ENCODE measurements at places on chromosomes 6 and 20.

DNA sequence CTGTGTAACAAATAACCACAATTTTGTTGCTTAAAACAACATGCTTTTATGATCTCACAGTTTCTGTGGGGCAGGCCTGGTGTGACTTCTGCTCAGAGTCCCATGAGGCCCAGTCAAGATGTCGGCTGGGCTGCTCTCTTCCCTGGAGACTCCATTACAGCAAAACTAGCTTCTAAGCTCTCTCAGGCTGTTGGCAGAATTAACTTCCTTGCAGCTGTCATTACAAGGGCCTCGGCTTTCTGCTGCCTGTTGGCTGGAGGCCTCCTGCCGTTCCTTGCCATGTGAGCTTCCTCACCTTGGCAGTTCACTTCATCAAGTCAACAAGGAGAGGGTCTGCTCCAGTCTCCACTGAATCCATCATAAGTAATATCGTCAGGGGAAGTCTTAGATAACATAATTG, 659.2 kb downstream of the PRKN start:
- DNase-seq: no peak

- no peak for DNase-seq
Measured at GRCh38 chr6:103895136-103895535, 964.6 kb downstream of the HACE1 start.

DNA sequence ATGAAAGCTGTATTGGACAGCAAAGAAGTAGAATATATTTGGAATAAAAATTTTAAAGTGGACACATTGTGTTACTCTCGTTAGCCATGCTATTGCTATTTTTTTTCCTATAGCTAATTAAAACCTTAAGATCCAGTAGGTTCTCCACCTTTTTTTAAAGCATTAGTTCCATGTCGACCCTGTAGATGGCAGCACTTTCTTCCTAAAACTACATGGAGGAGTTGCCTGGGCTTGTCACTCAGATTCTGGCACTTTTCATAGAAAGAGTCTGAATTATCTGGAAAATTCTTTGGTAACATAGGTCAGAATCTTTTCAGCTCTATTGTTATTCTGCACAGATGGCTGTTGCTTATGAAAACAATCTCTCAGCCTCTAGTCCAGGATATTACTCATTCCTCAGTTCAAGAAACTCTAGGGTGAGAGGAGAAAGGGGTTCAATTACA, 42.0 kb upstream of the ESR1 start:
- DNase-seq: peak; percentile 73

DNA sequence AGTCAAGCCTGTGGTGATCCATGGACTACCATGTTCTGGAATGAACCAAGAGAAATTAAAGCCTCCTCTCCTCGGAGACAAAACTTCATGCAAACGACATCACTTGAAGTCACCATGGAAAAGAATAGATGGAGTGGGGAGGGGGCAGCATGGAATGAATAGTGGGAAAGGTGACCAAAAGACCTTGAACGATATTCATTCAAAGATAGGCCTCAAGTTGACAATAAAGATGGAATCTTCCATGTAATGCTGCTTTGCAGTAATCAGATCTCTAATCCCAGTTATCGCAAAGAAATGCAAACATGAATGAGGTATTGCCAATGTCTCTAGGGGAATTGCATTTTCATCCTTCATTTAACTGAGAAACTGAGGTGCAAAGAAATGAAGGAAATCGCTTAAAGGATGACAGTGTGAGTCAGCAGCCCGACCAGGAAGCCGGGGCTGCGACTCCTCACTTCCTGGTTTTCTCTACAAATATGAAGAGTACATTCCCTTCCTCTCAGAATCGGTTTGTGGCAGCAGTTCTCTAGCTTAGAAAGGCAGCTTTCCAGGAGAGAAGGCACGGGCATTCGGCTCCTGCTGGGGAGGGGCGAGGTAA, 65.6 kb upstream of the RREB1 start:
- DNase-seq: no peak

GRCh38 chr20:53447316-53447715, 146.3 kb downstream of the ZNF217 start:
- no peak for DNase-seq

DNA sequence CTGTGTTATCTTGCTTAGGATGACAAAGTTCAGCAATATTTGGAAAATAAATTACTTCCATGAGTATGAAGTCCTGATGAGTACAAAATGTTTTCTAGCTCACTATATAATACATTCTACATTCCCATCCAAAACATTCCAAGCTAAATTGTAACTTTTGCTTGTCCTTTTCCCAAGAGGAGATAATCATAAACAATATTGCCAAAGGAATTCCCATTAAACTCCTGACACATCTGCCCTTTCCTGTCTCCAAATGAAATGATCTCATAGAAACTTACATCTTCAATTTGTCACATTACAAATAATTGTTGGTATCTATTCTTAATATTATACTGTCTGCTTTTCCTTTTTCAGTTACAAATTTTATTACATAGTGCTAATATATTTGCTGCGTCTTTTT, 20.4 kb upstream of the SENP6 start:
- no peak for DNase-seq

- no peak for DNase-seq
Measured at GRCh38 chr6:28333599-28334018, 2.3 kb downstream of the ZSCAN31 start.

DNA sequence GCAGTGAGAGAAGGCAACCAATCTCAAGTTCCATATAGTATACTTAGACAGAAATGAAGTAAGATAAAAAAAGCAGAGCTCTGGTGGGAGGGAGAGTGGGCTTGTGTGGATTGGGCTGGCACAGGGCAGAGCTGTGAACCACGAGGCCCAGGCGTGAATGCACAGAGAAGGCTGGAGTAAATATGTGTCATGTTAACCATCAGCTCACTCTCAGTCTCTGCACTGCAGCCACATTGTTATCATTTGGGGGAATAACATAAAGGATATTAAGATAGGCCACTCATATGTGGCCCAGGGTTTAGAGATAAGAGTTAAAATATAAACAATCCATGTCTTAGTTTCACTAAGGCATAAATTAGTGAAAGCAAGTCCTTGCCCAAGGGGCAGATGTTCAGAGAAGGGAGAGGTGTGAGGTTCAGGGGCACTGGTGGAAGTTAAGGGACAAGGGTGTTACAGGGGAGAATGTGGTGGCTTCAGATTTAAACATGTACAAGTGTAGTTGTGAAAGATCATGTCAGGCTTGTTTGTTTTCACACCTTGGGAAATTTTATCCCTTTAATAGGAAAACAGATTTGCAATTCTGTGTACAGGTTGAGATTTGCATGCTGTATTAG, 14.4 kb downstream of the GMPR start:
- DNase-seq: no peak

- DNase-seq: no peak
Measured at GRCh38 chr20:15887387-15887786, 685.9 kb downstream of the KIF16B start.

- peak; percentile 37 for DNase-seq
Measured at GRCh38 chr6:111662794-111663593, 57.3 kb upstream of the TRAF3IP2 start.

GRCh38 chr6:41785689-41786450, 1.6 kb upstream of the TOMM6 start:
- peak; percentile 12 for DNase-seq

- DNase-seq: no peak
Measured at GRCh38 chr20:11395581-11395980, 522.1 kb upstream of the BTBD3 start.

GRCh38 chr6:14709066-14709670, 536.7 kb upstream of the JARID2 start:
- DNase-seq: no peak

DNA sequence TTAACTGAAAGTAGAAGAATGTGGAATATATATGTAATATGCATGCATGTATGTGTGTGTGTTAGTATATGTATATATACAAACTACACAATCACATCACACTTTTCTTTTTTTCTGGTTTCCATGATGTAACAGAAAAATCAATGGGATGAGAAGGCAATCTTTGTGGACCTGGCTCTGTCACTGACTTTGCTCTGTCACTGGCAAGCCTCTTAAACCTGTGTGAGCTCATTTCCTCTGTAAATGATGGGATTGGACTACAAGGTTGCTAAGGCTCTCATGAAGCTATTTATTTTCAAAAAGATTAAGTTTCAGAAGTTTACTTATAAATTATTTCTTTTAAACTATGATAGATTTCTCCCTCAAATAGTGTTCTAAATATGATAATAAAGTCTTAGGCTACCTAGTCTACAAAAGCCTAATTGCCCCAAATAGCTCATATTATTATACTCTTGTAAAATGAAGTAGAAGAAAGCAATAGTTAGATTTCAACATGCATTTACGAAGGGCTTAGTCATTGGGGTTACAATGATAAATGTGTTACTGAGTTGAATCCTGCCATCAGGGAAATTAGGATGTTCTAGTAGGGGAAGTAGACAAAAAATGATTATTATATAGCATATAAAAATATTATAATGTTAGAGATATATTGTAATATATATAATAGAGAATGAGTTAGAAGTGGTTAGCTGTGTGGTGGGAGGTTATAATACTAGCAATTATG, 129.3 kb downstream of the AFG1L start:
- DNase-seq: no peak

GRCh38 chr20:62505337-62506045, 29.7 kb upstream of the GATA5 start:
- no peak for DNase-seq

GRCh38 chr6:168524571-168525001, 83.6 kb downstream of the SMOC2 start:
- no peak for DNase-seq

- peak; percentile 4 for DNase-seq
Measured at GRCh38 chr6:79713701-79714322, 82.7 kb downstream of the SH3BGRL2 start.

GRCh38 chr20:12976720-12977309, 32.0 kb upstream of the SPTLC3 start:
- no peak for DNase-seq

GRCh38 chr6:13560651-13561044, 13.8 kb upstream of the SIRT5 start:
- no peak for DNase-seq

DNA sequence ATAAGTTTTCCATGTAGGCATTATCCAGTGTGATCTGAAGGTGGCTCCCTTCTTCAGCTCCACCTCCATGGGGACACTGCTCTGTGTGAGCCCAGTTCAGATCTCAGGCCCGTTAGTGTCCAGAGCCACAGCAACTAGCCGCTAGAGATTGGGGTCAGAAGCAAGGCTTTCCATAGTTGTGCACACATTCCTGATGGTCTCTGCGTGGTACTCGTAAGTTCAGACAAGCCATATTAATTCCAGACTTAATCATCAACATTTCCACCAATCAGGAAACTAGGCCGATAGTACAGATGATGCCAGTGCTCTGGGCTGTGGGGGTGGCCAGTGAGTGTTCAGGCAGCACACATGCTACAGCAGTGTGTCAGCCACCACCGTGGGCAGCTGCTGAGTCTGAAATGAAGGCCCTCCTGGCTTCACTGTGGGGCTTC, 17.5 kb upstream of the SYNCRIP start:
- DNase-seq: no peak

GRCh38 chr20:58557733-58558342, 42.6 kb upstream of the APCDD1L start:
- no peak for DNase-seq

- no peak for DNase-seq
Measured at GRCh38 chr20:49572857-49573256, 4.9 kb upstream of the PTGIS start.

DNA sequence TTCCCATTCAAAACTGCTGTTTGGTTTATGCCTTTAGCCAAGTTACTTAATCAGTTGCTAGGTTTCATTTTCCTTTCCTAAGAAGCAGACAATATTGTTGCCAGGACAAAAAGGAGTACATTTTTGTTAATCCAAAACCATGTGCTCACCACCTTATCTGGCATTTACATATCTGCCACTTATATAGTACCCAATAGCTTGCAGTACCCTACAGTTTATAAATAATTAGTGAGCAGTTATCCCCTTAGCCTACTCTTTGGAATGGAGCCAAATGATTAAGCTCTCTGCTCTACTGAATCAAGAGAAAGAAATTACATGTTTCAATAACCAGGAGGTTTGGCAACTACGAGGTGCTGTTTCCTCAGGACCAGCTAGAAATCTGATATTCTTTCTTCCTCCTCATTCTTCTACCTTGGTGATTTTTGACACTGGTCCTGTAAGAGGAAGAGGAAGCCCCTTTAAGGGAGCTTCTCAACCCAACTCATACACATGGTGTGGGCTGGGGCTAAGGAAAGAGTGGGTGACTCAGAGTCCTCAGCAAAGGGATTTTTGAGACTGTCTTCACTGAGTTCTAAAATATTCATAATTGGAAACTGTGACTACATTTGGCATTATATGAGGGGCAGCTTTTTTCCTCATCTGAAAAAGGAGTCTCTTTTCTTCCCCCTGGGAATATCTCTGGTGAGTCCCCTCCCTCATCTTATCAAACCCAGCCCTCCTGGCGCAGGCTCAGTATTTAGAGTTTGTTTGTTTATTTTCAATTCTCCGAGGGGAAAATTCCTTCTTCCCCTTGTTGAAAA, 1.5 kb downstream of the ZNFX1 start:
- DNase-seq: peak; percentile 37

- DNase-seq: no peak
Measured at GRCh38 chr6:159761129-159761872, 544 bp upstream of the ACAT2 start.

GRCh38 chr20:5416086-5416485, 99.3 kb upstream of the PROKR2 start:
- DNase-seq: no peak

DNA sequence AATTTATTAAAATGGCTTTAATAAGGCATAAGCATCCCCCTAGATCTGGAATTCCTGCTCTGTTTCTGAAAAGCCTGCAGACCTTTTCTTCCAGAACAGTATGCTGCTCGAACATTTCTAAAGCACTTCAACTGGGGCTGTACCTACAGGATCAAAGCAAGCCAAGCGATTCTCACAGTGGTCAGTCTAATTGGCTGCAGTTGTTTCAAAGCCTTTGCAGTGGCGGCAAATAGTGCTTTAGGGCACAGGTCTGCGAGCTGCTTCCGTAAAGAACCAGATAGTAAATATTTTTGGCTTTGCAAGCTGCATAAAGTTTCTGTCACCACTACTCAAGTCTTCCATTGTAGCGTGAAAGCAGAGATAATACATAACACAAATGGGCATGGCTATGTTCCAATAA, 88.9 kb upstream of the FBXL4 start:
- DNase-seq: no peak

GRCh38 chr20:20286061-20286460, 81.8 kb upstream of the INSM1 start:
- no peak for DNase-seq

- no peak for DNase-seq
Measured at GRCh38 chr20:6595704-6596103, 171.8 kb upstream of the BMP2 start.

DNA sequence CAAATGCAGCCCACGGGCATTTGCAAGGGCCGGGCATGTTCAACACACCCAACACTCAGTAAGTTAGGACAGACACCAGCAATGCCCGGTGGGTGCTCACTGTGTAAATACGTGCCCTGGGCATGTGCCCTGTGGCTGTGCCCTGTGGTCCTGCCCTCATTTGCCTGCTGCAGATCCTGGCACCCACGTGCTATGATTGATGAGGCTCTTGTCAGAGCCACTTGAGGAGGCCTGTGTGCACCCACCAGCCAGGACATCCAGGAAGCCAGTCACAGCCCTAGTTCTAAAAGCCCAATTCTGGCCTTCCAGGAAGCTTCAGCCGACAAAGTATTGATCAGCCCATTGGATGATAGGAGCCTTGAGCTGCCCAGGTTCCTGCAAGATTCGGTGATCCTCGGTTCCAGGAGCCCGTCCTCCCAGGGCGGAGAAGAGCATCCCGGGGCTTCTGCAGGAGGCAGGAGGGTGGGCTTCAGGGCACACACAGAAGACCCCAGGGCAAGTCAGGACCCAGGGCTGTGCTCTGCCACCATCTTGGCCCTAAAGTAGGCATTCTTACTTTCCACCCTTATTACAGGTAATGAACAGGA, 223.9 kb downstream of the PREX1 start:
- DNase-seq: no peak

- DNase-seq: no peak
Measured at GRCh38 chr6:66964216-66964615, 1257.2 kb upstream of the EYS start.
